Kidney epithelial cell (primary cell): ENCODE measurements at places on chromosomes 3 and 15. TPM values are rescaled to one million over a fixed set of nuclear protein-coding genes. Genes with fewer than 3 reads are reported as not detected.

GRCh38 chr3:181458857-181459256 is 252.9 kb upstream of the SOX2 start:
- DNase-seq, result no peak

GRCh38 chr3:67526246-67526645 is 128.2 kb downstream of the SUCLG2 start:
- DNase-seq, result no peak

DNA sequence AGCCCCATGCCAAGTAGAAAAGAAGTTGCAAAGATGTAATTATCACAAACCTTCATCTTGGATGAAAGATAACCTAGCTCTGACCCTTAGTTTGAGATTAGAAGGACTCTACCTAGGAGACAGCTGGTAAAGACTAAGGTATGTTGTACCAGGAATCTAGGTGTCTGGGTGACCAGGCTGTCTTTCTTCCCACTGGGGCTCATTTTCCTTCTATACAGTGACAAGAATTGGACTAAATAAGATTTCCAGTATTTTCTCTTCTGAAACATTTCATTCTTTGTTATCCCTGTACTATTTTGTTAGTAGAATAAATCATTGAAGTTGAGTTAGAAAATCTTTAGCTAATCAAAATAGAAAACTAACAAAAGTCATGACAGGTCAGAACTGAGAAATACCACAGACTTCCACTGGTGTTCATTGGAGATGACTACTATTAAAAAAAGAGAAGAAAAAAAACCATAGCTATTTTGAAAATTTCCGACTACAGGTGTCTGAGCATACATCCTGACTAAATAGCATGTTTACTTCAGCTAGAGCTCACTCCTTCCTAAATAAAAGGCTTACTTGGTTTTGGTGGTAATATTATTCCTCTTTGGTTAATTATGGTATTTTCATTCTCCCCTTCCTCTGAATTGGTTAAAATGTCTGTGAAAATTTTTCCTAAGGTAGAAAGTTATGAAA is 10.1 kb downstream of the TGFBR2 start:
- DNase-seq, result no peak

GRCh38 chr15:65249641-65250040 is 37.0 kb downstream of the PARP16 start:
- no peak for DNase-seq

- peak; percentile 32 for DNase-seq
Measured at GRCh38 chr3:151896246-151897012, 23.0 kb downstream of the SUCNR1 start.

DNA sequence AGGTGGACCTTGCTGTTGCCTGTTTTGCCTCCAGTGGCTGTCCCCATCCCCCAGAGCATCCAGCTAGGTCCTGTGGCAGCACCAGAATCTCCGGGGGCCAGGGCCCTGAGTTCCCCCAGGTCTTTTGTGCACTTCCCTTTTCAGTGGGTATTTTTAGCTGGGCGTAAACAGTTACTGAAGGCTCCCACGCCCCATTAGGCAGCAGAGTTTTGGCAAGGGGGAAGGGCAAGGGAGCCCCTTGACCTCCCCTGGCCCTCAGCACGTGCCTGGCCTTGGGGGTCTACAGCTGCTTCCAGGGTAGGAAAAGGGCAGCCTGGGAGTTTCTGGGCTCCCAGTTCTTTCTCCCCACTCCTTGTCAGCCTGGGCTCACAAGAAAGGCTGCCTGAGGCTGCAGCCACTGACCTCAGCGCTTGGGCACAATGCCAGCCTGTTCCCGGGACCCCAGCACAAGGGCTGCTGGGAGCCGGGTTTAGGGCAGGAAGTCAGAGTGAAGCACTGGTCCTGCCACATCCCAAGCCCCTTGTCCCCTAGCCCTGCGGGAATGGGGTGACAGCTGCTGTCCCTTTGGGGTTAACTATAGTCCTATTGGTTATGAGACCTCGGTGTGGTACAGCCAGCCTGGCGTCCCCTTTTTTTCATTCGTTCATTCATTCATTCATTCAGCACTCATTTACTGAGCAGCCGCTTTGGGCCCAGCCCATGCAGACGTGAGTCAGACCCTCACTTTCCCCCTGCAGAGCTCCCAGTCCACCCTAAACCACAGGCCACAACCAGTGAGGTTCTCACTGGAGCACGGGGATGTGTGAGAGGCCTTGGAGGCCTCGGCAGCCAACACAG is 8.4 kb downstream of the CSK start:
- peak; percentile 67 for DNase-seq

DNA sequence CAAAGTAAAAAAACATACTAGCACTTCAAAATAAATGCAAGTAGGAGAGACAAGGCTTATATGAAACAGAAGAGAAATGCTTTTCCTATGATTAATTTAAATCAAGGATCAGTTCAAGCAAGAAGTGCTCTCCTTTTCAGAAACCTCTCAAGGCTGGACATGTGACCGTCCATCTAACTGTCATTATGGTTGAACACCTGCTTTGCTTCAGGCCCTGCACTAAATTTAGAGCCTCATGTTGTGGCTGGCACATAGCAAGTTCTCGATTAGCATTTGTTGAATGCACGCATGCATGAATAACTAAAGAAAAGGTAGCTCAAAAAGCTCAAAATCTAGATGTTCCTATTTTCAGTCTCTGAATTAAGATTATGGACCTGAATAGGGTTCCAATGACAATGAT is 82.0 kb downstream of the SV2B start:
- DNase-seq, result no peak

- DNase-seq, result peak; percentile 10
Measured at GRCh38 chr3:132180337-132180791, 136.8 kb upstream of the ACP3 start.

- no peak for DNase-seq
Measured at GRCh38 chr3:169311381-169311780, 352.1 kb downstream of the MECOM start.

- DNase-seq, result no peak
Measured at GRCh38 chr15:41989573-41990242, 17.4 kb upstream of the EHD4 start.

DNA sequence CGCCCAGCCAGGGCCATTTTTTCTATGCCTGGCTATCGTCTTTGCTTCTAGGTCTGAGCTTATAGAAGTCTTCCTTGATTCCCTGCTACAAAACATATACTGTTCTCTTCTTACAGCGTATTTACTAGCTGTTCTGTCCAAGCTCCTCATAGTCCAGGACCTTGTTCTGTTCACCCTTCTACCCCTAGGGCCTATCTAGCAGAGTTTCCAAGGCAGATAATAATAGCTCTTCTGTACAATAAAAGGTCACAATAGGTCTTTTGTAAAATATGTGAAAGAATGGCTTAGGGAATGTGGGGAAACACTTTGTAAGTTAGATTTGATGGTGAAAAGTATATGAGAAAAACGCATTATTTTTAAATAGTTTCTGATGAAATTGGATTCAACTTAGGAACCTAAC is 158.2 kb downstream of the P3H2 start:
- no peak for DNase-seq

DNA sequence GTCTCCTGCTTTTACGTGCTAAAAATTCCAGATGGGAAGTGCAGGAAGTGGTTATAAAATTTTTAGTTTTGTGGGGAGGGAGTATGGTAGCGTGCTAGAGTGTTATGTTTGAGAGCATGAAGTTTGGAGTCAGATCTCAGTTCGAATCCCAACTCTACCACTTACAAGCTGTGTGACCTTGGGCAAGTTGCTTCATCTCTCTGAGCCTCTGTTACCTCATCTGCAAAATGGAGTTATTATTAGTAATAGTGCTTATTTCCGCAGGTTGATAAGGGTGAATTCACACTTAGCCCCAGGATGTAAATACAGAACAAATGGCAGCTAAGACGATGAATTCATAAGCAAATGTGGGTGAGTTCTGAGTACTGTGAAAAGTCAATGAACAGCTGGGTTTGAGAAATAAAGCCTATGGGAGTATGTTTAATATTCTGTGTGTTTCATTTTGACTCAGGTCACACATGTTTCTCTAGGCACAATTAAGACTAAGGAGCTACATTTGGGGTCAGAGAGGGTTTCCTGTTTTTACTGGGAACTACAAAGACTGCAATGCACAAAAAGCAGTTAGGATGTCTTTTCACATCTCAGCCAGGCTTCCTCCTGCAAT is 73.1 kb upstream of the FEZF2 start:
- no peak for DNase-seq

- no peak for DNase-seq
Measured at GRCh38 chr15:31571676-31572075, 245.0 kb downstream of the KLF13 start.

GRCh38 chr15:57500979-57501576 is 90.6 kb upstream of the MYZAP start:
- DNase-seq, result no peak

- DNase-seq, result no peak
Measured at GRCh38 chr3:123421353-123422174, 27.3 kb downstream of the ADCY5 start.

DNA sequence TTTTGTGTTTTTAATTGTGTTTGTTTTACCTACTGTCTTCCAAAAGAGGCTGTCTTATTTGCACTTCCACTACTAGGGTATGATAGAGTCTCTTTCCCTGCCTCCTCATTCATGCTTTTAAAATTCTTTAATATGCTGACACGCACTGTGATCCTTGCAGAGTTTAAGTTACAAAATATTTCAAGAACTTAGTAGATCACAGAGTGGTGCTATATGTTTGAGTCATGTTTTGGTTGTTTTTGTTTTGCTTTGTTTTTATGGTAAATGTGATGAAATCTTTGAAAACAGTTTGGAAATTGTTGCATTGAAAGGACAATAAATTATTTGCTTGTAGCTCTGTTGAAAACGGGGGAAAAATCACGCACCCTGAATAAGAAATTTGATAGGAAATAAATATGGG is 5.9 kb upstream of the ABHD10 start:
- no peak for DNase-seq

DNA sequence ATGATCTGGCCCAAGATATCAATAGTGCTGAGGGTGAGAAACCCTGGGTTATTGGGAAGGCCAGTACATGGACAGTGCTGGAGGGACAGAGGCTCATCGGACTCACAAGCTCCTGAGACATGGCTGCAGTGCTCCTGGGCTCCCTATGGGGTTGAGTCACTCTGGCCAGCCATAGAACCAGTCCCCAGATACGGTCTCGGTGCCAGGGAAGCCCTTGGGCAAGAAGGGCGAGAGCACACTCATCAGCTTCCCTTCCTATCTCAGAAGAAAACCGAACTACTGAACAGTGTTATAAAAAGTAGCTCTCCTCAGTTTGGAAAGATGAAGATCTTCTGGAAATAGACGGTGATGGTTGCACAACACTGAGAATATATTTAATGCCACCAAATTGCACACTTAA is 34.4 kb downstream of the POC1A start:
- DNase-seq, result no peak

- no peak for DNase-seq
Measured at GRCh38 chr15:60941448-60941847, 287.7 kb downstream of the RORA start.

GRCh38 chr3:185583925-185584324 is 2.2 kb upstream of the SENP2 start:
- DNase-seq, result no peak

DNA sequence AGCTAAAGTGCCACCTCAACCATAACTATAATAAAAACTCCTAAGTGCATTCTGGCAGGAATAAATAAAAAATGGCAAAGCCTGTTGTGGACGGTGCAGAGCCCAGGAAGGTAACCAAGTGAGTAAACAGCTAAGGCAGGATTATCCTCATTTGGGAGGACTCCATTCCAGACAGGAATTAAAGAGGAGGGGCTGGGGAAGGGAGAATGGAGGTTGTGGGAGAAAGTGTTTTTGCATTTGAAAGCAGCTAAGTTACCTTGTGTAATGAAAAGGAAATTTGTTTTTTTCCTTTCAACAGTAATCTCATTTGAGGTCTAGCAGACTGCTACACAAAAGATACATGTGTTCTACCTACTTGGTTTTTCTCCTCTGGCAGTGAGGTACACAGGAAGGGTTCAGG is 248.5 kb downstream of the TIGIT start:
- no peak for DNase-seq

DNA sequence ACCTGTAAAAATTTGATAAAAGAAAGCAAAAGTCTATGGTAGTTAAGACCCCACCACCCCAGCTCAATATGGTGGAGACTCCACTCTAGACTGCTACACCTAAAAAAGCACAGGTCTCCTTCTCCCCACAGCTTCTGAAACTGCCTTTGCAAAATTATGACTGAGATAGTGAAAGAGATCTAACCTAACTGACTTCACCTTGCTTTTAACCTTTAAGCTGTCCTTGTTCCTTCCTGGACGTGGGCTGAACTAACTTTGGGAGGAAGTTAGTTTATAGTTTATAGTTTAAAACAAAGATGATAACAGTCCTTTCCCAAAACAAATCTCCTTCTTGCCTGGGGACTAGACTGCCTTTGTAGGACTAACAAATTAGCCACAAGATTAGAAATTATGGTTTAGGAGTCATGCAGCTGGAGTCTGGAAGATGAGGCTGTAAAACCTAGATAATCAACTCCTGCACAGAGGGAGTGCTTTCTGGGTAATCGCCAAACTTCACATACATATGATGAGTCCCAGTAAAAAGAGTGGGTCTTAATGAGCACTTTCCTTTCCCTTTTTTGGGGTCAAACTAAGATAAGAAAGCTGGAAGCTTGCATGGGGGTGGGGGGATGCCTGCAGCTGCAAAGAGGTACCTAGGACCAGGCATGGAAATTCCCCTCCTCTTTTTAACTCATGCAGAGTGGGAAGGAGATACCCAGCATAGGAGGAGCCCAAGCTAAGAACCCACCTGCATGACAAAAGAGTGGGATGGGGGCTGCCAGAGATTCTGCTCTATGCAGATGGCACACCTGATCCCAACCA is 17.5 kb downstream of the CCR8 start:
- no peak for DNase-seq

GRCh38 chr15:75947092-75947491 is 43.4 kb downstream of the FBXO22 start:
- DNase-seq, result peak; percentile 38

GRCh38 chr15:85723960-85724945 is 70.5 kb downstream of the KLHL25 start:
- DNase-seq, result no peak

GRCh38 chr3:125078951-125079674 is 23.3 kb upstream of the HEG1 start:
- DNase-seq, result no peak

- DNase-seq, result no peak
Measured at GRCh38 chr3:174444391-174444790, 414.7 kb upstream of the NAALADL2 start.

GRCh38 chr3:59978979-59979378 is 929.2 kb upstream of the CFAP20DC start:
- DNase-seq, result no peak

TLR9 gene
- total RNA-seq, result not detected in 2 replicates

MSL2 gene
- total RNA-seq, result 17.5 and 19.3 TPM in 2 replicates

DNASE1L3 gene
- not detected in 2 replicates for total RNA-seq

PYGO1 gene
- 6.8 and 10.3 TPM in 2 replicates for total RNA-seq

XYLB gene
- 1.9 and 2.6 TPM in 2 replicates for total RNA-seq

CSPG4 gene
- total RNA-seq, result 1.2 and 1.7 TPM in 2 replicates

ANKRD34C gene
- not detected in 2 replicates for total RNA-seq

SLITRK3 gene
- not detected in 2 replicates for total RNA-seq

C3orf33 gene
- total RNA-seq, result 2.5 and 3.9 TPM in 2 replicates

KBTBD13 gene
- not detected in 2 replicates for total RNA-seq

ESYT3 gene
- total RNA-seq, result 1.9 and 3.5 TPM in 2 replicates

NEK11 gene
- 5.1 and 7.6 TPM in 2 replicates for total RNA-seq

WNT7A gene
- 14.4 and 17.1 TPM in 2 replicates for total RNA-seq

ZNF80 gene
- total RNA-seq, result not detected in 2 replicates

CDHR4 gene
- total RNA-seq, result not detected in 2 replicates

CCRL2 gene
- total RNA-seq, result 0.29 and 0.48 TPM in 2 replicates

FAM107A gene
- 0.63 TPM in 1 of 2 replicates, not detected in the other for total RNA-seq

TP53BP1 gene
- 34.8 and 46.8 TPM in 2 replicates for total RNA-seq

VWA5B2 gene
- total RNA-seq, result 0.07 TPM in 1 of 2 replicates, not detected in the other

SSUH2 gene
- total RNA-seq, result not detected in 2 replicates

C15orf61 gene
- 2.9 and 6.7 TPM in 2 replicates for total RNA-seq

SEMA3G gene
- 0.21 TPM in 1 of 2 replicates, not detected in the other for total RNA-seq

NEIL1 gene
- total RNA-seq, result 6.1 and 10.1 TPM in 2 replicates

PPARG gene
- total RNA-seq, result 14.7 and 16.3 TPM in 2 replicates

DNAH12 gene
- total RNA-seq, result 0.41 TPM in 1 of 2 replicates, not detected in the other
